ENCODE measurements at places on chromosomes 7 and 10.

DNA sequence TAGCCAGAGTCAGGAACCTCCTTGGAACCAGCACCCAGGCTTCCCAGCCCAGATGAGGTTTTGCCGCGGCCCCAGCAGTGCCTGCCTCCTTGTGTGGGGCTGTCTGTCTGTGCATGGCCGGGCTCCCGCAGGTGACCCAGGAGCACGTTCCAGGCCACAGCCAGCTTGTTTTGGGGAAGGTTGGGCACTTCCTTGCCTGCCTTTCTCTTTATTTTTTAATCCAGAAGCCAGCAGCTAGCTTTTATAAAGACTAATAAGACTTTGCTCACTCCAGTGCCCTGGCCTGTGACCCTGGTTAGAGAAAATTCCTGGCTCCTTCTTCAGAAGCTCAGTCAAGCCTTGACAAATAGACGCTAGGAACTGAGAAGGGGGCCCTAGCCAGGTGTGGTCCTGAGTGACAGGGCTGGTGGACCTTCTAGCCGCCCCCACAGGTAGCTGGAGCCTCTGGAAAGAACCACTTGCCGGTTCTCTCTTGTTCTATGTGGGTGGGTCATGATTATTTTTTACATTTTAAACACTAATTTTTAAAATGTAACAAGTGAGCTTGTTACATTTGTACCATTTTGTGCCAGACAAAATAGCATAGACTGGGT, 837 bp downstream of the SLC29A3 start:
- DNase-seq: no peak

GRCh38 chr10:15787426-15787825, 67.7 kb upstream of the ITGA8 start:
- peak; percentile 93 for DNase-seq

GRCh38 chr10:49448924-49449323, 53.0 kb upstream of the DRGX start:
- DNase-seq: no peak

DNA sequence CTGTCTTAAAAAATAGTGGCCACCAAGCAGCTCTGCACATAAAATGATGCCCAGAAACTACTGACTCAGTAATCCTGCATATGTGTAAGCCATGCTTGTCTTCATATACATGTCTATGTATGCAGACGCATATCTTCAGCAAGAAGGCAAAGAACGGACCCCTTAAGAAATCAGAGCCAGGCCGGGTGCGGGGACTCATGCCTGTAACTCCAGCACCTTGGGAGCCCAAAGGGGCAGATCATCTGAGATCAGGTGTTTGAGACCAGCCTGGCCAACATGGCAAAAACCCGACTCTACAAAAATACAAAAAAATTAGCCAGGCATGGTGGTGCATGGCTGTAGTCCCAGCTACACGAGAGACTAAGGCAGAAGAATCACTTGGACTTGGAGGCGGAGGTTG, 295.0 kb downstream of the TCERG1L start:
- DNase-seq: no peak

DNA sequence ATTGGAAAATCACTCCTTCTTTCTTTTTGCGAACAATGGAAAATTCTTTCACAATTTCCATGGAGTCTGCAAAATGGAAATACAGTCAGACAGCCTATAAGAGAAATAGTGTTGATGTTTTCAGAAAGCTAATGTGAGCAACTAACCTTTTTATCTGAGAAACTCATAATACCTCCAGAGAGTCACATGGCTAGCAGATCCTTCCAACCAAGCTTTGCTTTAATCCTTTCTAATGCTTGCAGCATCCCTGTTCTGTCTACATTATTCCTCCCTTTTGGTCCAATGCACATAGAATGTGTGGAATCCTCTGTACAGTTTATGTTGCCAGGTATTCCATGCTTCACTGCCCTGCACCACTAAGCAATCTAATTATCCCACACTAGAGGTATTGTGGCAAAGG, 717.5 kb upstream of the LRRN3 start:
- DNase-seq: no peak

- DNase-seq: peak; percentile 5
These were observed 735 bp downstream of the ZNF394 start for GRCh38 chr7:99499371-99499720.

GRCh38 chr10:132446661-132447445, 49.9 kb downstream of the PWWP2B start:
- peak; percentile 79 for DNase-seq

DNA sequence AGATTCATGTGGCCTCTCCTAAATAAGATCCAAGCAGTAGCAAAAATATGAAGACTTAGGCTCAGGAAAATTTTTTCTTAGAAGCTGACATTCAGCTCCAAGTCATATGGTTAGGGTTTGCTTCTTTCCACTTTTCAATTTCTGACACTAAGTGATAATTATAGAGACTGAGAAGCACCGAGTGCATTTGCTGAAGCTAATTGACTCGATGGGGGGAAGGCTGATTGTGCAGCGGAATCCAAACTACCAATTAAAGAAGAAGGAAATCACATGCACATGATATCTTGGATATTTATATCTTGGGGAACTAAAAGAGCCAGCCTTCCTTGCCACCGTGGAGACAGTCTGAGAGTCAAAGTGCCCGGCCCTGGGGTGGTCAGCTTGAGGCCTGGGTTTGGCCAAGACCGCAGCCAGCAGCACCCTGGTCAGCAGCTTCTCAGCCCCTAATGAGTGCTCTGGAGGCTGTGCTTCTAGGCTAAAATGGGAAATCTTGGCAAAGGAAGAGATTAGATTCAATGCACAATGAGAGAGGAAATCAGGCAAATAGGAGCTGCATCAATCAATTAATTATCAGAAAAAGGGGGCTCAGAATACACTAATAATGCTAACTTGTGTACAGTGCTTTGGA, 589.3 kb downstream of the NRG3 start:
- DNase-seq: no peak

DNA sequence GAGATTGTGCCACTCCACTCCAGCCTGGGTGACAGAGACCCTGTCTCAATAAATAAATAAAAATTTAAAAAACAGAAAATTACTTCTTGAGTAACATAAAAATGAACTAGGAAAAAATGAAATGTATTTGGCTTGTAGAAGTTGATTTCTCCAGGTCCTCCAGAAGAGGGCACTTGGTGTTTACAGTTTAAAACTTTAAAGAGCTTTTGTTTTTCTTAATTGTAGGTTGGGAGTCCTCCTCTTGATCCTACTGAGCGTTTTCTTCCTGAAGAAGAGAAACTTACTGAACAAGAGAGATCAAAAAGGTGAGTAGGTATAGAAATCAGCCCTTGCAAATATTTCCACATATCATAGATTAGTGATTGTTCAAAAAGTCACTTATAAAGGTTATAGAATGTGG, 16.2 kb downstream of the KIFBP start:
- peak; percentile 39 for DNase-seq

GRCh38 chr10:101771380-101771779, 4.5 kb downstream of the FGF8 start:
- no peak for DNase-seq

DNA sequence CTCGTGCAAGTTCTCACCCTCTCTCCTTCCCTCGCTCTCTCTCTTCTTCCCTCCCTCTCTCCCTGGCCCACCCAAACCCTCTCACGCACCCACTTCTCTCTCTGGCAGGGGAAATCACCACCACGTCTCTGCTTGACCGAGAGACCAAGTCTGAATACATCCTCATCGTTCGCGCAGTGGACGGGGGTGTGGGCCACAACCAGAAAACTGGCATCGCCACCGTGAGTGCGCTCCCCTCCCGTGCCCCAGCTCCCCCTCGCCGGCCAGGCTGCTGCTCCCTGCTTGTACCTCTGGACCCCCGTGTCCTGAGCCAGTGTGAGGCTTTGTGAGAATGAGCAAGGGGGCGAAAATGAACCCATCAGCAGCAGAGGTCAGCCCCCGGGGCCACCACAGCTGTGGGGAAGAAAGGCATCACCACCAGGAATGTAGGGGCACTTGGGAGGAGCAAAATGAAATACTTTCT, 25.5 kb downstream of the C10orf105 start:
- no peak for DNase-seq

DNA sequence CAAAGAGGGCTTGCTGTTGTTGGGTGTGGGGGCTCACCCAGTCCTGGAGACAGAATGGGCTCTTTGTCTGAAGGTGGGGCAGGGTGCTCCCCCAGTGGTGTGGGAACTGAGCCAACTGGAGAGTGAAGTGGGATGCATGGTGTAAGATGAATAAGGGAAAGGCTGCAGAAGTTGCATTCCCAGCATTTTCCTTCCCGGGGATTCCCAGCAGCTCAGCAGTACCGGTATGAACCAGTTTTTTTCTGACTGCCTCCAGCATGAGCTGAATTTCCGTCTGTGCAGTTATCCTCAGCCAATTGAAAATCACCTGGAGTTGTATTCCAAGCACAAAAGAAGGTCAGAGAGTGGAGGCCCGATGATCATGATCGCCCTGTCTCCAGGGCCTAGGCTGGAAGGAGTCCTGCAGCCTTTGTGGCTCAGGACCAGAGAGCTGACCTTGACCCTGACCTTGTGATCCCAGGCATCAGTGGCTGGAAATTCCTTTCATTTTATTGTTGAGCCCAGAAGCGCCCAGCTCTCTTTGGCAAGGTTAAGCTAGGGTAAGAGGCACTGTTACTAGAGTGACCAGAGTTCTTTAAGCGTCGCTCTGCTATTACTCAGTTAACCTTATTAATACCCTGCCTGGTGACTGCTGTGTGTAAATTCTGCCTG, 33.4 kb downstream of the OGDH start:
- DNase-seq: peak; percentile 35

GRCh38 chr7:117163101-117163500, 159.8 kb downstream of the WNT2 start:
- DNase-seq: no peak

DNA sequence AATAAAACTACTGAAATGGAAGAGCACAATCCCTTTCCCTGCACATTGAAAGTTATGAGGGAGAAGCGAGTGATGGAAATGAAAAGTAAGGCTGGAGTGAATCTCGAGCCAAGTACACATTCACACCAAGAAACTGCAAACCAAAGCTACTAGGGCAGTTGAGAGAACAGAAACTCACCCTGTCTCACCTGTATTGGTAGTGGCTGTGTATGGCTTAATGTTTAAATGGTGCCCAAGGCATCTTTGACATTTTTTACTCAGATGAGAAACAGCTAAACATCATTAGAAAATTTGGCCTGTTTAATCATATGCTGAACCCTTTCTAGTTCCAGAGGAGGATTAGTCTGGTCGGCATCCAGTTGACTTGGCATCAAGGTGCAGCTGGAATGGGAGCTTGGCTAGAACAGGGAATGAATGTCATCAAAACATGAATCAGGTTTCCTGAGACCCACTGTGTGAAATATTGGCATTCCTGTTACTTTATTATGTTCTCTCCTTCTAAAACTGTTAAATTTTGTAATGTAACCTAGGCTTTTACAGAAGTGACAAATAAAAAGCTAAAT, 840.8 kb downstream of the GRM8 start:
- peak; percentile 48 for DNase-seq

- no peak for DNase-seq
These were observed 106.5 kb downstream of the SMURF1 start for GRCh38 chr7:99037327-99037940.

DNA sequence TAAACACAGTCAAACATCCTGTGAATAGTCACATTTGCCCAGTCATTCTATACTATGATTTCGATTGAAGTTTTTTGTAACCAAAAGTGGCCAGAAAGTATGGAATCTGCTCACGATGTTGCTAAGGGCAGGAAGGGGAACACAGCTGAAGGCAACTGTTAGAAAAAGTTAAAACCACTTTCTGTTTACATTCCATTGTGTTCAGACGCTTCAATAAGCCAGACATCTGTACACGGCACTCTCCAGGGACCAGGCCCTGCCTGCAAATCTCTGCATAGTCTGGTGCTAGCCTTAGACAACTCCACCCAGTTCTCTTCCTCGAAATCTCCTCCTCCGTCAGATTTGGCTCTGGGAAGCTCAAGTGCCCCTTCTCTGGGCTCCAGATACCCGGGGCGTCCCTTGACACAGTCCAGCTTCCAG, 17.1 kb upstream of the TMEM120A start:
- DNase-seq: no peak

DNA sequence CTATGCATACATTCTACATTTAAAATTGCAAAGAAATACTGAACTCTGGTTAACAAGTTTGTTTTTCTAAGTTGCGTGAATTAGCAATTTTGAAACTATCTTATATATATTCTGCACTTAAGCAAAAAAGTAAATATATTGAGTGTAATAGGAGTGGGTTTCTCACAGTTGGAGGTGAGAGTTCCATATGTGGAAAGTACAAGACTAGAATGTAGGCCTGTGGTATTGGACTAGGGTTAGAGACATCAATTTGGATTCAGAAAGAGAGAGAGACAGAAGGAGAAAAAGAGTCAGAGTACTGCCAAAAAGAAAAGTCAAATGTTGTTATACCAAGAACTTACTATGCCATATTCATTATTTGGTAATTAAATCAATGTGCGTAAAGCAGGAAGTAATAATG, 47.3 kb upstream of the ITGB8 start:
- DNase-seq: no peak

DNA sequence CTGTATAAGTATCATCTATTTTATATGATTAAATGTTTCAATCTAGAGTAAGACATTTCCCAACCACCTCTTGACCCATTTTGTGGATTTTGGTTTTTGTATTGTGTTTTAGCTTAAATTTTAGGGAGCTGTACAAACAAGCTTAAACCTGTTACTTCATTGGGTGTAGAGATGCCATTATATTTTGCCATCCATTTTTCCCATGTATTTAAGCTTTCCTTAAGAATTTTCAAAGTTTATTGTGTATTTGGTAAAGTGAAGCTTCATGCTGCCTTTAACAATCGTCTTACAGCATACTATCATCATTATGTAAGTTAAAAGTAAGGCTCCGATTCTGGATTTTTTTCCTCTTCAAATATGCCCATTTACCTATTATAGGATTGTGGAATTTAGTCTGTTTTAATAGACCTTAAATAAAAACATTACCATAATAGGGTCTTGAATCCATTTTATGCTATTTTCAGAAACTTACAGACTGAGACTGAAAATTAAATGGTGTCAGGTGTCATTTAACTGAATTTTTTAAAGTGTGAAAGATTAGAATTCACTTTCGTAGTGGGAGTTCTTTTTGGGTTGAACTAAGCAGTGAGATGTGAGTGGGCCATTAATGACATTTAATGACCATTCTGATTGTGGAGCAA, 2.2 kb downstream of the KMT2E start:
- DNase-seq: no peak

DNA sequence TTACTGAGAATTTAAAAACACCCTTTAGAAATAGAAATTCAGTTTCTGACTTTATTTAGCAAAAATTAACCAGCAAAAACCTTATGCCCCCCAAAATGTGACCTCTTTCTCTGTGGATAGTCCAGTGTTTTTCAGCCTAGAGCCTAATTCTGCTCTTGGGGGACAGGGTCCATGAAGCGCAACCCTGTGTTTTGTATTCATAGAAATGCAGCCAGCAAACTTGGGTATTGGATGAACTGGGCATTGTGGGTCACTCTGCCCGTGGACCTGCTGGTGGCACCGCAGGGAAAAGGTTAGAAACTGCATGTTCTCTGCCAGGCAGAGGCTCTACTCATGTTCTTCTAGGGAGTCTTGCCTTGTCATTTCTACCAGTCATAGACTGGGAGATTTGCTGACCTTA, 787.4 kb upstream of the C7orf33 start:
- no peak for DNase-seq

DNA sequence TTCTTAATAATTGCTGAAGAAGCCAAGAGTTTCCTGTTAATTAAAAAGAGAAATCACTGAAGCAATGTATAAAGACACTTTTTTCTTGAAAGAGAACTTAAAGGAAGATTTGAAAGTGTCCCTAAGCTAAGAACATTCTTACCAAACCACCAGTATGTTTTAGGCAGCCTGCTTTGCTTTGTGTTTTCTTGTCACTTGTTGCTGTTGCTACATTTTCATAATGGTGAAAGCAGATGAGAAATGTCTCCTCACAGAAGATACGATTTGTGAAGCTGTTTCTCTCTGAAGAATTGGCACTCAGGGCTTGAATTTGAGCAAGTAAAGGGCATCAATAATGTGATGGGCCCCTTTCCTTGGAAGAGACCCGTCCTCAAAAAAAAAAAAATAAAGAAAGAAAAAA, 30.9 kb downstream of the TCF7L2 start:
- DNase-seq: no peak
